ENCODE measurements at places on chromosomes 16 and 17.

GRCh38 chr16:89596957-89597649 lies 16.3 kb upstream of the DPEP1 start:
- DNase-seq: no peak

- DNase-seq: no peak
These were observed 180.9 kb downstream of the RBFOX3 start for GRCh38 chr17:79429864-79430494.

DNA sequence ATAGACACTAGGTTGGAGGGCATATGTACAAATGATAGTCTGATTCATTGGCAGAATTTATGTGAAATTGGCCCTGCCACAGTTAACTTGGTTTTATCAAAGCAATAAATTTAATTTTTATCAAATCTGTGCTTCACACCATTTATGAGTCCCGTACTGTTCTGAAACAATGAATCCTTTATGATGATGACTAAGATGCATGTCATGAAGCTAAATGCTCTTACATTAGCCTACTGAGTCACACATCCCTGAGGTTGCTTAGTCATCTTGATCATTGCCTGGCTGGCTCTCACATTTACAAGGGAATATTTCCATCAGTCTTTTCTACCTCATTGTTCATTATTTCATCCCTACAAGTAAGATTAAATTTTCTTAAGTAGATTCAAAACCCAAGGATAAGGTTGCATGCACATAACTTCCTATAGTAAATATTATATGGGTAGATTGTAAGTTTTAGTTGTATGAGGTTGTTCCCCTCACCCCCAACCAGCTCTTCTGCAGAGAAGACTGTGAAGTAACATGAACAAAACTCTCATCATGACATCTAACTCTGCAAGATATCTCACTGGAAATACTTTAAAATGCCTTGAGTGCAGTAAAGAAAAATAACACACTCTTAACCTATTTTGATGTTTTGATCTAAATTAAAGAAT lies 170.7 kb downstream of the CYB561 start:
- no peak for DNase-seq

- no peak for DNase-seq
These were observed 68.8 kb upstream of the RCVRN start for GRCh38 chr17:9973669-9974447.

DNA sequence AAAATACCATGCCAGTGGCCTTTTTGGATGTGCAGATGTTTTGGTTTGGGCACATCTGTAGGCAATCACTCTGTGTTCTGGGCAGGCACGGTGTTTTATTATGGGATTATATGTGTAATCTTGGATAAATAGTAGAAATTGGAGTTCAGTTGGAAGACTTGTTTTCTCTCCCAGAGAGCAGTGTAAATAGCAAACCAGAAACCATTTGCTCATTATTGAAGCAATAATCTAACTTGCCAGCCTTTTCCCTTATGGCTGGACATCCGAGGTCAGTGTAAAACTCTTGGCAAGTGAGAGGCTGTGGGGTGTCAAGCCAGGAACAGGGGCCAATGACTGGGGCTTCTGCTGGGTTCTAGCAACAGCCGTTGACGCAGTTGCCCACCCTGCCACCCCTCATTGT lies 69.9 kb downstream of the IRX3 start:
- DNase-seq: no peak

- no peak for DNase-seq
These were observed 10.9 kb upstream of the FOXF1 start for GRCh38 chr16:86499440-86499786.

DNA sequence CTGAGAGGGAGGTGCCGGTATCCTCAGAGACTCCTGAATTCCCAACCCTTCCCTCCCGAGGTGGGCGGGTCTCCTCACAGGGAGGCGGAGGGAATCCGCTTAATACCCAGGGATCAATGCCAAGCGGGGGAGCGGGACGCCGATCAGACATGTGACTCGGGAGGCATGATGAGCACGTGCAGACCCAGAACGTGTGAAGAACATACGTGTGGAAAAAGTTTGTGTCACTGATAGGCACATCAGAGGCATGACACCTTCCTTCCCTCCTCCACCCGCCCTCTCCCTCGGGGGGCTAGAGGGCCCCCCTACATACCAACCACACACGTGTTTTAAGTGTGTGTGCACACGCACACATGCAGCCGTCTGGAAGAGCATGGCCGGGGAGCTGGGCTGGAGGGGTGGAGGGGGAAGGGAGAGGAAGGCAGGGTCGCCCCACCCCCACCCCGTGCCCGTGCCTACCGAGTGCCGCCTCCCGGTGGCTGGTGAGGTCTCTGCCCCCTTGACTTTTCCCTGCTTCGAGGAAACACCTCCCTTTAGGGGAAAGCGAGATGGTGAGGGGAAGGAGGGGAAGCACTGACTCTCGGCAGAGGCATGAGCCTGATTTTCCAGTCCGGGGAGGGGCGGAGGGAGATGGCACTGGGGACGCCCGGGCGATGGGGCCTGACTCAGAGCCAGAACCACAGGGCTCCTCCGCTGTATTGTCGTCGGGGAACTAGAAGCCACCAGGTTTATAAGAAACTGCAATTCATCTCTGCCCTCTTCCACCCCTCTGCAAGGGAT lies 12.1 kb upstream of the TBX21 start:
- DNase-seq: no peak

DNA sequence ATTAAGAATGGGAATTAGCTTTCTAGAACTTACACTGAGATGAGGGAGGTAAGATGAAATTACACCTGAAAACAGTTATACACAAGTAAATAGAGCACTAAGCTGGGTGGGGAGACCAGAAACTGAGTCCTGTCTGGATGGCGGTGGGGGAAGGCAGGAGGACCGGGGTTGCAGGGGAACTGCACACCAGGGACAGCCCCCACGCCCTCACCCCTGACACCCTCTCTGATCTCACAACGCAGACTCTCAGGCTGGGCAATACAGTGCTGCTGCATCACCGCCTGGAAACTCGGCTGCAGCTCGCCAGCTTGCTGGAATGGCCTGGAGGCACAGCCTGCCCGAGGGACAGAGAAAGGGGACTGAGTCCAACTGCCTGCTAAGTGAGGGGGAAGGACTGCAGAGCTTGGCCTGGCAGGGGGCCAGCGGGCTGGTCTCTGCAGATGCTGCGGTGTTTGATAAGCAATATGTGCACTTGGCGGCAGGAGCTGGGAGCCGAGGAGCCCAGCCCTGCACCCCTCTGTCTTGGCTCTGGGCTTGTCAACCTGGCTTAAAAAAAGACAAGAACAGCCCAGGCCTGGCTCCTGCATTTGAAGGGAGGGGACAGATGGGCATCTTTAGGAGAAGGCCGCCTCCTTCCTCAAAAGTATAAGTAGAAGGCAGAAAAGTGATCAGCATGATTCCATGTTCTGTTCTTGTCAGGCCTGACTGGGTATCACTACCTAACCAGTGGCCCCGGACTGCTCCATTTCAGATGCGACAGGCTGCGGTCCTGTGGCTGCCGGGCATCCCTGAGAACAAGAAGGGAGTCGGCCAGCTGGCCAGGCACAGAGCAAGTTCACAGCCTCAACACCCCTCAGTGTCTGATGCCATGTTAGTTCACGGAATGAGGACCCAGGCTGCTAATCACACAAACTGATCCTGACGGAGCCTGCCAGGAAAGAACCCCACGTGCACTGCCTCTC lies 30.2 kb downstream of the SPHK1 start:
- peak; percentile 99 for DNase-seq

DNA sequence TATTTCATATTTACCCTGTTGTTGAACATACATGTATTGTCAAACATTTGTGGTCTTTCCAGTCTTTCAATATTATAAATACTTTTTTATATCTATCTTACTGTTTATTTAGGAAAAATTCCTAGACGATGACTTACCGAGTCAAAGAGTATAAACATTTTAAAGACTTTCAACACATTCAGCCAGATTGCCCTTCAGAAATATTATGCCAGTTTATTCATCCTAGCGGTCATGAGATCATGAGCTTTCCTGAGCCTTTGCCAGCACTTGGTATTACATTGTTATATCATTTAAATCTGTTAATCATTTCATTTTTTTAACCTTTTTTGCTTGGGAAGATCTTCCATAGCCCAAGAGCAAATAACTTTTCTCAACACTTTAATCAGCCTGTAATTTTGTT lies 197.4 kb downstream of the SPECC1 start:
- DNase-seq: no peak

GRCh38 chr17:13099089-13099735 lies 81.4 kb upstream of the ELAC2 start:
- no peak for DNase-seq

Data from NCI-H524 treated with DMSO at 0.1 percent for 48 hours (cell line).